T-cell (primary cell): ENCODE measurements at places on chromosomes 11 and 22.

GRCh38 chr11:23732026-23732425, 764.8 kb upstream of the LUZP2 start:
- no peak for DNase-seq

DNA sequence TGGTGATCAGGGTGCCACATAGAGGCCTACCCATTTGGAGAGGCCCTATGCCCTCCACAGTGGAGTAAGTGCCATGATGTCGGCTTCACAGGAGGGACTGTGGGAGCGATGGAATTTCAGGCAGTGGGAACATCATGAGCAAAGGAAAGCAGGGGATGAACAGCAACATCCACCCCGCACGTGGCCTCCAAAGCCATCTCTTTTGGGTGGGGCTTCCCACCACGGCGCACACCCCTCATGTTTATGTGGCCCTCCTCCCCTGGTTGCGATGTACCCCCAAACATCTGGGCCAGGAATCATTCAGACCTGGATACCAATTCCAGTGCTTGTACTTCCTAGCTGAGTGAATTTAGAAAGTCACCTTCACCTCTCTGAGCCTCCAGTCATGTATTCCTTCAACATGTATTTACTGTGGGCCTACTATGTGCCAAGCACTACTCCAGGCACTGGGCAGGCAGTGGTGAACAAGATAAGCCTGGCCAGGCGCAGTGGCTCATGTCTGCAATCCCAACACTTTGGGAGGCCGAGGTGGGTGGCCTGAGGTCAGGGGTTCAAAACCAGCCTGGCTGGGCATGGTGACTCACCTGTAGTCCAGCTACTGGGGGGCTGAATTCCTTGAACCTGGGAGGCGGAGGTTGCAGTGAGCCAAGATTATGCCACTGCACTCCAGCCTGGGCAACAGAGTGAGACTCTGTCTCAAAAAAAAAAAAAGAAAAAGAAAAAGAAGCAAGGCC, 1.8 kb upstream of the MAFF start:
- DNase-seq = no peak

DNA sequence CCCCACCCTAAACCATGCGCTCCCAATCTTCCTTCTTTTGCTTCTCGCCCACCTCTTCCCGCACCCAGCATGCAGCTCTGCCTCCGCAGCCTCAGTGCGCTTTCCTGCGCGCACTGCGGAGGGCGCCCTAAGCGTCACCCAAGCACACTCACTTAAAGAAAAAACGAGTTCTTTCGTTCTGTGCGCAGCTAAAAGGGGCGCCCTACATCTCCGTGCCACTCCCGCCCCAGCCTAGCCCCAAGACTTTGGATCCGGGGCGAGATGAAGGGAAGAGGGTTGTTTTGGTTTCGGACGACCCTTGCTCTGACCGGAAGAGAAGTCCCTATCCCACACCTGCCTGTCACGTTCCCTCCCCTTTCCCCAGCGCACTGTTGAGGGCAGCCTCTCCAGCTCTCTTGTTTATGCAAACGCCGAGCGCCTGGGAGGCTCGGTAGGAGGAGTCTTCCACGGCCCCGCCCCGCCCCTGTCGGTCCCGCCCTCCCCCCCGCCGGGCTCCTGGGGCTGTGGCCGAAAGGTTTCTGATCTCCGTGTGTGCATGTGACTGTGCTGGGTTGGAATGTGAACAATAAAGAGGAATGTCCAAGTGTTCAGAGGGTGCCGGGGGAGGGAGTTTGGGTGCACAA, 5.3 kb downstream of the VSIG2 start:
- DNase-seq = peak; percentile 62

DNA sequence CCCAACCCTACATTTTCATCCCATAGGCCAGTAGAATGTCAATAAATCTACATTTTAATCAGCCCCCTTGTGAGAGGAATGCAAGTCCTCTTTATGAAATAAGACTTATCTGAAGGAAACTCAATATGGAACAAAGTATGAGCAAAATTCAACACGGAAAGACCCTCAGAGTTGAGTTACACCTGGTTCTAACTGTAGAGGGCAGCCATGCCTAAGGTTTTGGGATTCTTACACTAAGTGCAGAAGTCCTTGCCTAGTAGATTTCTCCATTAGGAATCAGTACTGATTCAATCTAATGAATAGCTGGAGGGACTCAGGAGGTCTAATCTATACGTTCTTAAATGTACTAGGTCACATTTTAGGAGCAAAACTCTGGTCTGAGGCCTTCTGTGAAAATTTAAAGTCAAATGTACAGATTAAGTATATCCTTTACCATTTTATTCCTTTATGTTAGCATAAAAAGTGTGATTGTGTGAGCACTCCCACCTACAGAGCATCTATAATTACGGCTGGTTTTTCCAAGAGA, 904.5 kb downstream of the DLG2 start:
- DNase-seq = no peak

DNA sequence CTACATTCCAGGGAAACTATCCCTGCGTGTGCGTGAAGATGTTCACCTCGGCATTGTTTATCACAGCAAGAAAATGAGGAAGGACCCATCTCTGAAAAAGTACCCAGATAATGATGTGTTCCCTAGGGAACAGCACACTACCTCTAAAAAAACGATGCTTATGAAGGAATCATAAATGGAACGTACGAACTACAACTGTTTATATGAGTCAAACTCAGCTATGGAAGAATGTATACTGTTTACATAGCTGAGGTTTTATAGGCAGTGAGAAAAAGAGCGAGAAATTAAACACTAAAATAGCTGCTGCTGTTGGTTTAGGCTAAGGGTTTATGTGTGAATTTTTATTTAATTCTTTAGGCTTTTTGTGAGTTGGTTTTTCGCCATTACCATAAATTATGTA, 48.9 kb downstream of the APOL1 start:
- DNase-seq = no peak

- no peak for DNase-seq
Observed at GRCh38 chr11:36326524-36327419, 30.7 kb downstream of the PRR5L start.

DNA sequence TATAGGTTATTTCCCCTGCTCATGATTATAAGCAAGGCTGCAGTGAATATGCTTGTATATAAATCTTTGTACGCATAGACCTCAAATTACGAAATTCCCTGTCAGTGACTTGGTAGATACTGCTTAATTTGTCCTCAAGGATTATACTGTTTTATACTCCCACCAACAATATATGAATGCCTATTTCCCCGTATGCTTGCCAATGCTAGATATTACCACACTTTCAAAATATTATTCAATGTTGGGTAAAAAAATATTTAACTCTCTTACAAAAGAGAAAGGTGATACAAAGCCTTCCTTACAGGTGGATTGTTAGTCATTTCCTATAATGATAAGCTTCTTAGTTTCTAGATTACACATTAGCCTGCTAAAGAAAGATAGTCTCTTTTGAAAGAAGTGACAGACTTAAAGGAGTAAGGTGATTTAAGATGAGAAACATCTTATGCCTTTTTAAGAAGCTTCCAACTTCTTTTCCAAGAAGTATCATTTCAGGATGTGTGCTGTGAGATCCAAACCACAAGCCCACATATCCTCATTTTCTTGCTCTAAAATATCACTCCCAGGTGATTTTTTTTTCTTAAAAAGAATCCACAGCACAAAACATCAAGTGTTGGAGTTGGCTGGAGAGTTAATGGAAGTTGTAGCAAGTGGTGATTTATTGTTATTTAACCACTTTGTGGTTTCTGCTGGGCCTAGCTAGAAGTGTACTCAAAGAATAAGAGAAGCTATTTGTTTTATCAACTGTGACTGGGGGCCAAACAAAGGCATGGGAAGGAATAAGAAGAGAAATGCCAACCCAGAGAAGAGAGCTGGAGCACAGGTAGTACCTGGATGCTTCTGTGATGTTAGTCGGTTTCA, 59.2 kb downstream of the BARX2 start:
- DNase-seq = no peak

DNA sequence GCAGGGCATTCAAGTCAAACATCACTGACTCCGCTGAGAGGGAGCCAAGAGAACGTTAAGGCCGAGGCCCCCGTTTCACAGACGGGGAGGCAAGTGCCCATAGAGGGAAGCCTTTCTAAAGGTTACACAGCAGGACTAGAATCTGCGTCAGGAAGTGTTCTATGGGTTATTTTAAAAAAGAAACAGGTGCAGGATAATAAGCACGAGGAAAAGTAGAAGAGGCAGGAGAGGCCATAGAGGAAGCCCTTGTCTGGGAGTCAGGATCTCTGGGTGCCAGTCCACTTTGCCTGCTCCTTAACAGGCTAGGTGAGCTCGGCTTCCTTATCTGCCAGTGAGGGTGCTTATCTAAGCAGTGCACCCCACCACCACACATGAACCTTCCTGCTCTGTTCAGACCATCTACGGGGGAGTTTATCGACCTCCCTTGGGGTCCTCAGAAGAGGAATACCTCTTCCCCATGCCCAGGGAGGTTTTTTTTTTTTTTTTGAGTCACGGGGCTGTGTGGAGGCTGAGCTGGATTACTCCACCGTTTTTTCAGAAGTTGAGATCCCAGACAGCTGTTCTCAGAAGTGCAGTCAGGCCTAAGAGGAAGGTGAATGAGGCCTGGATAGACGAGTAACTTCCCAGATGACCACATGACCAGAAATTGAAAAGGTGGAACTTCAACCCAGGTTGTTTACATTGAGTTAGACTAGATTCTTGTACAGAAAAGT, 1.2 kb upstream of the FCHSD2 start:
- DNase-seq = no peak

- DNase-seq = no peak
Observed at GRCh38 chr11:33325451-33325850, 68.3 kb downstream of the HIPK3 start.

DNA sequence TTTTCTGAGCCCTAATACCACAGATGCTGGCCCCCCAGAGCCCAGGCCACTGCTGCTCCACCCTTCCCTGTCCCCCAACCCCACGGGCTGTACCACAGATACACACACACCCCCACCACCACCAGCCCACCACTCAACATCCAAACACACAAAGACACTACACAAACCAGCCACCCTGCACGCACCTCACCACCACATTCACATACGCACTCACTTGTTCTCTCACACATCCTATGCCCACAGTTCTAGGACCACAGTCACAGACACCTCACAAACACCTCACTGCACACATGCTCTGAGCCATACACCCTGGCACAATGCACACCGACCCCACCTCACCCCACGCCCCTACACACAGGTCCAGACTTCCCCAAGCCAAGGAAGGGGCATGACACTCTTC, 22.5 kb upstream of the OAF start:
- DNase-seq = no peak
